ENCODE measurements at places on chromosomes 12 and 14.

- DNase-seq: no peak
Observed at GRCh38 chr12:64568298-64568697, 42.0 kb upstream of the RASSF3 start.

- no peak for DNase-seq
Observed at GRCh38 chr12:124629789-124630480, 62.5 kb upstream of the NCOR2 start.

DNA sequence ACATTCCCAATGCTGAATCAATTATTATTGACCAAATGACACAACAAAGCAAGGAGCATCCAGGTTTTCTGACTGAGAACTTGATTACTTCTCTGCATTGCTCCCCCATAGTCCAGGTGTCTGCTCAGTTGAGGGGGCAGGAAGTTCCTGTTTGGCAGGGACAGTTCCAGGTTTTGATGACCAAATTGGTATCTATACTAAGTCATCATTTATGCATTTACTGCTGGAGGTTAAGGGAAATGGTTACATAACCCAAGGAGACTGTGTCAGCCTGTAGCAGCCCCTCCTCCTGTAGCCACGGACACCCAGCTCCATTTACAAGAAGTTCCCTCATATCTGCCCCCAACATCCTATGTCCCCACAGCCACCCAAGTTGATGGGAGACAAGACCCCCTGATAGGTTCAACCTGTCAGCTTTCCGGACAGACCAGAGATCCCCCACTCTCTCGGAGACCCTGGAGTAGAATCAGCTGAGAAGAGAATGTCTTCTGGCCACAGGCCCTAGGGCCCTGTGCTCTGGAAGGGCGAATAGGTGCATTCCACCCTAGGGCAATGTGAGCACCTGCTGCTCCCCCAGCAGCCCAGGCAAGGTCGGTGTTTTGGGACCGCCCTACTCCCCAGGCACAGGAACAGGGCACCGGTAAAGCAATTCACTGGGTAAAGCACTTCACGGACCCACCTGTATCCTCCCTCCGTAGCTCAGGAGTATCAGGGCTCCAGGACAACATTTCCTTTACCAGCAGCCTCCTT lies 23.6 kb downstream of the IRF2BPL start:
- DNase-seq: peak; percentile 43

DNA sequence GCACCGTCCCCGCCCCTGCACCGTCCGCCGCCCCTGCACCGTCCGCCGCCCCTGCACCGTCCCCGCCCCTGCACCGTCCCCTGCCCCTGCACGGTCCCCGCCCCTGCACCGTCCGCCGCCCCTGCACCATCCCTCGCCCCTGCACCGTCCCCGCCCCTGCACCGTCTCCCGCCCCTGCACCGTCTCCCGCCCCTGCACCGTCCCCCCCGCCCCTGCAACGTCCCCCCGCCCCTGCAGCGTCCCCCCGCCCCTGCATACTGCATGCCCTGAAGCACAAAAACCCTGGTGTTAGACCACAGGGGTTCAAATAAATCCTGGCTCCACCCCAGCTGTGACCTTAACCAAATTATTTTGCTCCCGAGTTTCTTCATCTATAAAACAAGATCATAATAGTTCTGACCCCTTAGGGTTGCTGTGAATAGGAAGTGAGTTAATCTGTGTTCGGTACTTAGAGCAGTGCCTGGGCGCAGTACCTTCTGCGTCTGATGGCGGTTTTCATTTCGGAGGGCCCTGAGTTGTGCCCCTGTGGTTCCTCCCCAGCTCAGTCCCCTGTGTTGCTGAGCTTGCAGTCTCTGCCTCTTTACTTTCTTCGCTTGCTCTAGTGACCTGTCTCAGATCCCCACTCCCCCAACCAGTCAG lies 38.1 kb downstream of the ESRRB start:
- peak; percentile 77 for DNase-seq

- no peak for DNase-seq
Observed at GRCh38 chr12:14273913-14274311, 91.6 kb upstream of the ATF7IP start.

GRCh38 chr12:124352839-124353238 lies 57.9 kb downstream of the RFLNA start:
- DNase-seq: no peak

- peak; percentile 62 for DNase-seq
Observed at GRCh38 chr12:105382771-105383622, 52.5 kb downstream of the C12orf75 start.
